ENCODE measurements at places on chromosomes 2 and 18.

- DNase-seq = no peak
These were observed 172.5 kb downstream of the AGAP1 start for GRCh38 chr2:235666213-235666781.

DNA sequence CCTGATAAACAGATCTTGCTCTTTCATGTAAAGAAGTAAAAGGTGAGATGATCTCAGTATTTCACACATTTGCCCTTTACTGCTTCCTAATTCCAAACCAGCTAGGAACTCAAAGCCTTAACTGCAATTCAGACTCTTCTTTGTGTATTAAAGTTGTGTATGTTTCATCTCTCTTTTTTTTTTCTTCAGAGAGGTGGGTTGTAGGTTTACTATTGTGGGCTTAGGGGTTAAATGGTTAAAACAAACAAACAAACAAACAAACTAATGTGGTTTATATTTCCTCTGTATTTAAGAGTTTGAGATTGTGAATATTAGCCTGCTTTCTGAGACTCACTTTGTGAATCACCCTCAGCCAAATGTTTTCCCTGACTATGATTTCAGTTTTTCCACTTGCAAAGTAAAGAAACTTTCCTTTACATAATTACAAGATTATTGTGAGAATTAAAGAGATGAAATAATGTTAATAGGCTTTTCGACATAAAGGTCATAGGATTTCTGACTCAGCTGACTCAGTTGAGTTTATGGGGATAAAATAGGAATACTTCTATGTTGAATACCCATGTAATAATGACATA is 2.8 kb downstream of the GULP1 start:
- no peak for DNase-seq

- DNase-seq = no peak
These were observed 433.3 kb upstream of the TCF4 start for GRCh38 chr18:56021136-56021808.

DNA sequence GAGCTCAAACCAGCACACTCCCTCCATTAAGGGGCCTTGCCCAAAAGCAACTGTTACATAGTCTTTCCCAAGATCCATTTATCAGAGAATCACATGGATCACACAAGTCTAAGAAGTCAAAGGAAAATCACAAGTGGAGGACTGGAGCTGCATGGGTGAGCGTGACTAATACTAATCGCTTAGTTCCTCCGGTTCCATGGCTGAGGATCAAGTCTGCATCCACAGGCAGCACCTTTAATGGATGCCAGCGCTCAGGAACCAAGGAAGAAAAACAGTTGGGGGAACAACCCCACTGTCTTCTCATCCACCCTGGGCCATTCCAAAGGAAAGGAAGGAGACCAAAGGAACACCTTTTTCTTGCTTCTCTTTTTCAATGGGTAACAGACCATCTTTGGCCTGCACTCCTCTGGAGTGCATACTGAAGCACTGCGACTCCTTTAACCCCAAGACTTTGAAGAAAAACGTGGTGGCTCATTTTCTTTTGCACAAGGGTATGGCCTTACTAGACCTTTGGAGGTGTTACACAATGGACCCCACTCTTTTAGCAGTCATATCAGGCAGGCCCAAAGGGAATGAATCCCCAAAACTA is 9.2 kb upstream of the WDR33 start:
- no peak for DNase-seq

DNA sequence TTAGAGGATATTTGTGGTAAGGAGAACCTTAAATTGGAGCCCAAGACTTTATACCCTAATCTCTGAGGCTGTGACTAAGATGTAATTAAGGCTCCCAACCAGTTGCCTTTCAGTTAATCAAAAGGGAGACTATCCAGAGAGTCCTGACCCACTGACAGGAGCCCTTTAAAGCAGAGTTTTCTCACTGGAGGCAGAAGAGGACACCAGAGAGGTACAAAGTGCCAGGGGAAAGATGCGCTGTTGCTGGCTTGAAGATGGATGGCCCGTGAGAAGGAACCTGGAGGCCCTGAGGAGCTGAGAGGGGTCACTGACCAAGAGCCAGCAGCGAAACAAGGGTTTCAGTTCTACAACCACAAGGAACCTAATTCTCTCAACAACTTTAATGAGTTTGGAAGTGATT is 137.3 kb downstream of the TMEM131 start:
- DNase-seq = no peak

DNA sequence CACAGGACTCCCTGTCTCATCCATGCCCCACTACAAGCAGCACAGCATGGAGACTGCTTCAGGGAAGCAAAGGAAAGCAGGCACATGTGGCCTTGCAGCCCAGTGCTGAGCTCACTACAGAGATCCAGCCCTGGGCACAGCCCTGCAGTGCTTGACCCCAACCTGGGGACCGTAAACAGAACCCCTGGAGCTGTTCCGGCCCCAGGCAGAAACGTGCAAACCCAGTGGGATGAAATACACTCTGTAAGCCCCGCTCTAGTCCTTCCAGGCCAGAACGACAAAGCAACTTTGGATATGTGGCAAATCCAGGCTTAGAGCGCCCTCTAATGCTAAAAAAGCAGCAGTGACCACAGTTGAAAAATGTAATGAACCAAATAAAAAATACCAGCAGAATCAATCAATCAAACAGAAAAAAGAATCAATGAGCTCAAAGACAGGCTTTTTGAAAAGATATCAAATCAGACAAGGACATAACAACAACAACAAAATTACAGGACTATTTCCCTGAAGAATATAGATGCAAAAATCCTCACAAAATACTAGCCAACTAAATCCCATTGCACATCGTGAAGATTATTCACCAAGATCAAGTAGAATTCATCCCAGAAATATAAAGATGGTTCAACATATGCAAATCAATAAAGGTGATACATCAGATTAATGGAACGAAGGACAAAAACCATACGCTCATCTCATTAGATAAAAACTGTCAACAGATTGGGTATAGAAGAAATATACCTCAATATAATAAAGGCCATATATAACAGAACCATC is 45.6 kb downstream of the ZNF519 start:
- no peak for DNase-seq

GRCh38 chr2:230447455-230448451 is 31.8 kb downstream of the SP100 start:
- no peak for DNase-seq

GRCh38 chr2:144521686-144522085 is 1.8 kb upstream of the ZEB2 start:
- DNase-seq = no peak

DNA sequence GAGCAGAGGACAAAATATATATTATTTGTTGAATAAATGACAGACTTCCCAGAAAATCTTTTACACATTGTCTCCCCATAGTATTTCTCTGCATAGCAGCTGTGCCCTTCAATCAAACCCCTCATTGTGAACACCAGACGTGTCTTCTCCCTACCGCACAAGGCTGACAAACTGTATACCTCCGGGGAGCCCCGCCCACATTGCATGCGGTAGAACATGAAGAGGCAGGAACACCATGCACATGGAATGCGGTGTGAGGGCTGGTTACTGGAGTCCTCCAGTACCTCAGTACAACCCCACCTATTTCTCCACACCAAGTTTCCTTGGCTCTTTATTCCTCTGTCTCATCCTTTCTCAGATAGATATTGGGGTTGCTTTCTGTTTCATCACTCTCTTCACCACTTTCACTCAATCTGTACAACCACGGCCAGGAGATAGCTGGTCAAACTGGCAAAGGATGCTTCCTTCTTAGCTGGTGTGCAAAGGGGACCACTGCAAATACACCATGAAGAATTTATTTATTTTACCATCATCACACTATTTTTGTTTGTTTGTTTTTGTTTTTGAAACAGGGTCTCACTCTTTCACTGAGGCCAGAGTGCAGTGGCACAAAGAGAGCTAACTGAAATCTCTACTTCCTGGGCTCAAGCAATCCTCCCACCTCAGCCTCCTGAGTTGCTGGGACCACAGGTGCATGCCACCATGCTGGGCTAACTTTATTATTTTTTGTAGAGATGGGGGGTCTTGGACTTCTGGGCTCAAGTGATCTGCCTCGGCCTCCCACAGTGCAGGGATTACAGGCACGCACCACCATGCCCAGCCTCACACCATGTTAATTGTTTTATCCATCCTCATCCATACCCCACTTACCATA is 2.3 kb upstream of the NBAS start:
- DNase-seq = no peak

GRCh38 chr18:21702602-21703001 is 2.0 kb downstream of the ABHD3 start:
- no peak for DNase-seq

DNA sequence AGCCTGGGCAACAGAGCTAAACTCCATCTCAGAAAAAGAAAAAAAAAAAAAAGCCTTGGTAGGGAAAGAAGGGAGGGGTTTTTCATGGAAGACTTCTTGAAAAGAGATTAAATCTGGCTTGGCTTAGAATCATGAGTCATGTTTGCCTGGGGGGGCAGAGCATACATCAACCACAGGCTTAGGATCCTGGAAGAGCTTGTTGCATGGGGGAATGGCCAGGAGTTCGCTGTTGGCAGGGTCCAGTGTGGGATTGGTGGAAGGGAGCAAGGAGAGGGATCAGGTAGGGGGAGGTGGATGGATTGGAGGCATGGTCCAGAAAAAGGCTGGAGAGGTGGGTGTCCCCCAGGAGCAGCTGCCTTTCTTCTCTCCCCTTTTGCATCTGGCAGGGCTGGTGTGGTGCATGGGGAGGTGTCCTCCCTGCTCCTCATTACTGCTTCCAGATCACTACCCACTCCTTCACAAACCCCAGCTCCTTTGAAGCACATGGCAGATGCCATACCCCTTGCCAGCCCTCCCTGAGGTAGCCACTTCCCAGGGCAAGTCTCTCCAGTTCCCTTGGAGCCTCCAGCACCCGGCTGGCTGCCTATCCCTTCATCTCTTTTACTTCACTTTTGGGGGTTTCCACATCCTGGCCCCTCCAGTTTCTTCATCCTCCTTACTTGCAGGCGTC is 2.5 kb downstream of the ARMC9 start:
- DNase-seq = no peak

GRCh38 chr2:101473911-101474701 is 806 bp downstream of the RFX8 start:
- DNase-seq = no peak

GRCh38 chr18:23228102-23229061 is 93.1 kb downstream of the CABLES1 start:
- no peak for DNase-seq

DNA sequence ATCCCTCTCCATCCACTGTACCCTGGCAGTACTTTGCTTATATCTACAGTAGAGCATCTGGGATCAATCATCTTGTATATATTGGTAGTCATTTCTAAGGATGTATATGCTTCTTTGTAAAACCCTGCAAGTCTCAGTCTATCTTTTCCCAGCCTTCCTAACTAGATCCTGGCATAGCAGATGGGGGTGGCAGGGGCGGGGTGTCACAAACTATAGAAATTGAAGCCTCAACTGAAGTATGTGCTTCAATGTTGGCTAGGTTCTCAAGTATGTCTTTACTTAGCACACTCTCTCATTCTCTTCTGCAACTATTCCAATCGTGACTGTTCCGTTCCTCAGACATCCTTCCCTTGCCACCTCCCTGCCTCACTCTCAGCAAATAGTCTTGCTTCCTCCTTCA is 30.1 kb upstream of the AGPS start:
- no peak for DNase-seq

DNA sequence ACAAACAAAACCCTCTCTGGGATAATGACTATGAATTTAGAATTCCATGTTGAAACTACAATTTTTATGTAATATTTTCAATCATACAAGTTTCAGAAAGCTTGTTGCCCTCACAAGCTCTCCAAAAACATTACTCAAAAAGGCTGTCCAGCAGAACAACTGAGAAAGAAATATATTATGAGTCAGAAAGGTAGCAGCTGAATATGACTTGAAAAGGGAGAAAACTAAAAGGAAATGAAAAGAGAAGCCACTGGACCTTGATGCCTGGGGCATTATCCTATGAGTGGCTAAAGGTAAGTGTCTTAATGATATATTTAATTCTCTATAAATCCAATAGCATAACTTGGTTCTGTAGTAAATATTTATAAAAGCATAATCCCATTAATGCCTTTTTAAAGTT is 61.8 kb downstream of the NXPH2 start:
- DNase-seq = no peak

- DNase-seq = no peak
These were observed 2.6 kb upstream of the ZFP36L2 start for GRCh38 chr2:43228756-43229659.

- no peak for DNase-seq
These were observed 79.6 kb downstream of the SLC4A10 start for GRCh38 chr2:161703863-161704262.

- DNase-seq = no peak
These were observed 1.5 kb downstream of the MSH6 start for GRCh38 chr2:47784352-47784851.

- DNase-seq = no peak
These were observed 25.9 kb downstream of the GCG start for GRCh38 chr2:162126111-162126519.

DNA sequence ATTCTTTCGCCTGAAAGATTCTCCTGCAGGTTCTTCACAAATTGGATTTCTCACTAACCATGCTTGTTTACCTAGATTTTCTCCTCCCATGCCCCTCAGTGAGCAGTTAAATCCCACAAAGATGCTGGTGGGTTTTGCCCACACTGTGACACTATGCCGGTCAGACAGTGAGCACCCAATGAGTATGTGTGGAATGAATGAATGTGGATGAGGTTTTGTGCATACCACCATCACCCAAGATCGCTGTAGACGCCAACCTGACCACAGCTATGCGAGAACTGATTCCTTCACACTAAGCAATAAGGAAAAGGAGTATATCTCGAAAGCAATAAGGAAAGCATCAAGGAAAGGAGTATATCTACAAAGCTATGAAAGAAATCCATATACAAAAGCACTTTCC is 116.7 kb downstream of the PID1 start:
- DNase-seq = no peak

- no peak for DNase-seq
These were observed 396.0 kb upstream of the ATP5MC3 start for GRCh38 chr2:175577368-175577970.

- no peak for DNase-seq
These were observed 87.3 kb downstream of the ACAA2 start for GRCh38 chr18:49725809-49726674.

DNA sequence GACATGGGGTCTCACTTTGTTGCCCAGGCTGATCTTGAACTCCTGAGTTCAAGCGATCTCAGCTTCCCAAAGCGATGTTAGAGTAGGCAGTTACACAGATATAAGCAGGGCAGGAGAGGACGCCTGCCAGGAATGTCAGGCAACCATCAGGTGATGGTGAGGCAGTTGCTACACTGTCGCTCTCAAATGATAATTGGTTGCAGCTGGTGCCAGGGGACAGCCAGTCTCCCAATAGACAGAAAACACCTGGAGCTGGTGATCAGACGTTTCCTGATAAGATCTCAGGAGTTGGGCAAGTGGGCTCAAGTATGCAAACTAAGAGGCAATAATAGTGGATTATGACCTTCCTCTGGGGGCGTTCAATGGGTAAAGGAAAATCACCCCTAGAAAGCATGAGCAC is 163.1 kb upstream of the RGPD4 start:
- DNase-seq = no peak

GRCh38 chr2:41160439-41160838 is 708.5 kb upstream of the SLC8A1 start:
- DNase-seq = no peak

- no peak for DNase-seq
These were observed 14.8 kb downstream of the RELCH start for GRCh38 chr18:62201870-62202269.
